ELF-1 (cell line): ENCODE measurements at places on chromosomes 2 and 18.

GRCh38 chr2:240622531-240623235, 2.6 kb upstream of the GPR35 start:
- DNase-seq: no peak

DNA sequence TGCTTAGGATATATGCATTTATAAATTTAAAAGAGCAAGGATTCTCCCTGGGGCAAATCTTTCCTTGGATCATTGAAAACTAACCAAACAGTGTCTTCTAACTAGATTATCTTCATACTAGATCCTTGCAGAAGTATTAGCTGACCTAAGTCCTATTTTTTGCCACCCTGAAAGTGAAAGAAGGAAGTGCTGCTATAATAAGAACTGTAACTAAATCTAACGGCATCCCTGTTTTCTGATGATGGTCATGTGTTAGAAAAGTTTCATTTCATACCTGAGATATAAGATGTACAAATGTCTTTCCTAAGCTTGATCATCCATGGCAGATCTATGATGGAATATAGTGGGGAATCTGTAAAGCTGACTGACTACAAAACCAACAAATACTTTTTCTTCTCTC, 102.7 kb downstream of the MAP2 start:
- no peak for DNase-seq

GRCh38 chr2:149410701-149411484, 80.5 kb downstream of the LYPD6 start:
- no peak for DNase-seq

GRCh38 chr18:3388980-3389379, 61.0 kb upstream of the TGIF1 start:
- DNase-seq: no peak

DNA sequence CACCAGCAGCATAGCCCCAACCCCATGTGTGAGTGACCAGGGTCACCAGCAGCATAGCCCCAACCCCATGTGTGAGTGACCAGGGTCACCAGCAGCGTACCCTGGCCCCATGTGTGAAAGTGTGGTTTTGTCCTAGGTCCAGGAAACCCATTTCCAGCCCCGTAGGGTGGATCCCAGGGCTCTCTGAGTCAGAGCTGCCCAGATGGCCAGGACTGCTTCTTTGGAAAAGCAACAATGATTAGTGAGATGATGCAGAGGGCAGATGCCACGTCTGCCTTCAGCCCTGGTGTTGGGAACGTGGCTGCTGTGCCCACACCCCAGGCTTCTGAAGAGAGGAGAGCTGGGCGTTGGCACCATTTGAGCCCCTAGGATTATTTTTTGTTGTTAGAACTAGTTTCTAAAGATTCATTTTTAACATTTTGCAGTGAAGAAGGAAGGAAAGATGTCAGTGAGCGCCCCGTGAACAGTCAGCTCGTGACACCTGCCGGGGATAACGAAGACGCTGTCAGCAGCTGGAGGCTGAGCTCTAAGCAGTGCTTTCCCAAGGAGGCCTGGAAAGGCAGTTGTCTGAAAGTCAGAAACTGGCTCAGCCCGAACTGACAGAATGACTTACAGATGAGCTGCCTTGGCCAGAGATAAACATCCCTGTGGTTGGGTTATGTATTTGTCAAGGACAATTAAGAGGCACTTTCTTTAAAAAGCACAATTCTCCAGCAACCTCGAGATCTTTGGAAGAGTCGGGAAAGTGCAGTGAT, 32.1 kb upstream of the KCNG2 start:
- DNase-seq: no peak

- no peak for DNase-seq
Measured at GRCh38 chr18:74310411-74310810, 5.2 kb upstream of the C18orf63 start.

DNA sequence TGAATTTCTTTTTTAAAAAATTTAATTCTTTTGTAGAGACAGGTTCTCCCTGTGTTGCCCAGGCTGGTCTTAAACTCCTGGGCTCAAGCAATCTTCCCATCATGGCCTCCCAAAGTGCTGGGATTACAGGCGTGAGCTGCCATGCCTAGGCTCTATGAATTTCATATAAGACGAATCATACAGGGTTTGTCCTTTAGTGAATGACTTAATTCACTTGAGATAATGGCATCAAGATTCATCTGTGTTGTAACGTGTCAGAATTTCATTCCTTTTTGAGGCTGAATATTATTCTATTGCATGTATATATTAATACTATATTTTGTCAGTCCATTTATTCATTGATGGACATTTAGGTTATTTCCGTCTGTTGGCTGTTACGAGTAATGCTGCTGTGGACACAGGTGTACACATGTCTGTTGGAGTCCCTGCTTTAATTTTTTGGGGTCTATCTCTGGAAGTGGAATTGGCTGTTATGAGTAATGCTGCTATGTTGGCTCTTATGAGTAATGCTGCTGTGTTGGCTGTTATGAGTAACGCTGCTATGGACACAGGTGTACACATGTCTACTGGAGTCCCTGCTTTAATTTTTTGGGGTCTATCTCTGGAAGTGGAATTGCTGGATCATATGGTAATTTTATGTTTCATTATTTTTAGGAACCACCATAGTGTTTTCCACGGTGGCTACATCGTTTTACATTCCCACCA, 210.6 kb downstream of the CAMKMT start:
- DNase-seq: no peak

DNA sequence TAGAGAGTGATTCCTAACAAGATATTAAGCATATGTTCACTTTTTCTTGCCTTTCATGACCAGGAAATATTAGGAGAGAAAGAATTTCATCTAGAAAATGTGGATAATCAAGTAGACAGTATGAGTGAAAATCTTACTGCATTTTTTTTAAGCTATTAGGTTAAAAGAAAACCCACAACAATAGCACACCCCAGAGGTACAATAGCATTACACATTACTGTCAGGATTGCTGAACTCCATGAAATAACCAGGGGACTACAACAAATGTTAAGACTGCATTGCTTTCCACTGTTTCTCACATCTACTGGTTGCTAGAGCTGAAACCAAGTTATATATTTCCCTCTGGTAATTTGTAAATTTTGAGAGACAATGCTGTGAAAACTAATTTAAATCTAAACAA, 33.7 kb downstream of the KLF7 start:
- no peak for DNase-seq

DNA sequence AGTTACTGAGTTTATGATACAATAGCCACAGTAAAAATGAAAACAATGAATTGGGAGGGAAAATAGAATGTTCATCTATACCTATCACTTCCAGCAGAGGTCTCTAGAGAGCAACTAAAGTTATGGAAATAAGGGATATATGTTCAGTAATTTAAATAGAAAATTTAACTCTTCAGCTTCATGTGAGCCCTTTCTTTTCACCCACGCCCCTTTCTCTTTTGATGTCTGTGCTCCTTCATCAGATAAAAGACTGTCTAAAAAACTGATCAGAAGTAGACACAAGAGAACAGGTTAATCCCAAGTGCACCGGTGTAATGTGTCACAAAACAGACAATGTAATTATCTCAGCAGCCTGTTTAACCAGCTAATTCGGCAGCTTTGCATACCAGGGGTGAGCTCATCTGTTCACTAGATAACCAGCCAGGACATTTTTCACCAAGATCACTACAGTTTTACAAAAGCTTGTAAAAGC, 238.5 kb upstream of the ERBB4 start:
- DNase-seq: peak; percentile 52

- no peak for DNase-seq
Measured at GRCh38 chr2:204645018-204645773, 99.9 kb downstream of the PARD3B start.

- peak; percentile 46 for DNase-seq
Measured at GRCh38 chr18:76451396-76452331, 43.4 kb downstream of the ZNF516 start.

DNA sequence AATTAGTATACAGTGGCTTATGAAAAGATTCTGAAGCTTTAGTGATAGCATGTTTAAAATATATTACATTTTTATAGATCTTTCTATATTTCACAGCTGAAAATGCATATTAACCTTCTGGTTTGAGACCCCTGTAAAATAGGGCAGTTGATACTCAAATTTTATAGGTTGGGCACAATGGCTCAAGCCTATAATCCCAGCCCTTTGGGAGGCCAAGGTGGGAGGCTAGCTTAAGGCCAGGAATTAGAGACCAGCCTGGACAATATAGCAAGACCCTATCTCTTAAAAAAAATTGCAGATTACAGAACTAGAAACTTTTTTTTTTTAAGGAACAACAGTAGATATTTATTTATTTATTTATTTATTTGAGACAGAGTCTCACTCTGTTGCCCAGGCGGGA, 31.2 kb downstream of the NBEAL1 start:
- no peak for DNase-seq

GRCh38 chr2:41950666-41950960, 97.2 kb upstream of the PKDCC start:
- DNase-seq: peak; percentile 90

DNA sequence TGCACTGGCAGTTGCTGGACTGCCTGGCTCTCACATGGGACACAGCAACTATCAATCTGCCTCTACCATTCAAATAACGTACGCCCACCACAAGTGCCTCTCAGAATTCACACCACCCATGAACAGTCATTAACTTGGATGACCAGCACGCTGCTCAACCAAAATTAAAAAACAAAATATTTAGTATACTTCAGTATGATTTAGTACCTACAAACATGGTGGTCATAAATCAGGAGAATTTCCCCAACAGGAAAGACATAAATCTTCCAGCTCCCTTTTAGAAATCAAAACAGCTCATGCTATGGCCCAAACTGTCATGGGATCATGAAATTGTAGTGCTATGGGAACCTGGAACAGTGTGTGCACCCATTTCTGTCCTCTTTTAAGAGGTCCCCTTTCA, 317.4 kb upstream of the ETAA1 start:
- no peak for DNase-seq

DNA sequence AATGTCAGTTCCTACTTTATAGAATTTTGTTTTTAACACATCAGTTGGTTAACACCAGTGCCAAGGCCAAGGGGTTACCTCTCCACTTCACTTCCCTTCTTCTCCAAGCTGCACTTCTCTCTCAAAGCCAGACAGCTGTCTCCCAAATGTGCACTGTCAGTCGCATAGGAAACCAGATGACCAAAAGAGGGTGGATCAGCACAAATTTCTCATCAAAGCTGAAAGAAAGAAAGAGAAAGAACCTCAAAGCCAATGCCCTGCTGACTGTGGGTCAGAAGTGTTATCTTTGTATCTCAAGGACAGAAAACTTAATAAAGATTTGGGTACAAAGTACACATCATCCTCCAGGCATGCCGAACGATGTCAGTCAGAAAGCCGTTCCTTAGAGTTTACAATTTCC, 32.2 kb downstream of the SPATS2L start:
- no peak for DNase-seq

GRCh38 chr2:32910883-32911598, 35.7 kb upstream of the LTBP1 start:
- DNase-seq: no peak

- DNase-seq: no peak
Measured at GRCh38 chr2:16496426-16497388, 168.9 kb downstream of the CYRIA start.

DNA sequence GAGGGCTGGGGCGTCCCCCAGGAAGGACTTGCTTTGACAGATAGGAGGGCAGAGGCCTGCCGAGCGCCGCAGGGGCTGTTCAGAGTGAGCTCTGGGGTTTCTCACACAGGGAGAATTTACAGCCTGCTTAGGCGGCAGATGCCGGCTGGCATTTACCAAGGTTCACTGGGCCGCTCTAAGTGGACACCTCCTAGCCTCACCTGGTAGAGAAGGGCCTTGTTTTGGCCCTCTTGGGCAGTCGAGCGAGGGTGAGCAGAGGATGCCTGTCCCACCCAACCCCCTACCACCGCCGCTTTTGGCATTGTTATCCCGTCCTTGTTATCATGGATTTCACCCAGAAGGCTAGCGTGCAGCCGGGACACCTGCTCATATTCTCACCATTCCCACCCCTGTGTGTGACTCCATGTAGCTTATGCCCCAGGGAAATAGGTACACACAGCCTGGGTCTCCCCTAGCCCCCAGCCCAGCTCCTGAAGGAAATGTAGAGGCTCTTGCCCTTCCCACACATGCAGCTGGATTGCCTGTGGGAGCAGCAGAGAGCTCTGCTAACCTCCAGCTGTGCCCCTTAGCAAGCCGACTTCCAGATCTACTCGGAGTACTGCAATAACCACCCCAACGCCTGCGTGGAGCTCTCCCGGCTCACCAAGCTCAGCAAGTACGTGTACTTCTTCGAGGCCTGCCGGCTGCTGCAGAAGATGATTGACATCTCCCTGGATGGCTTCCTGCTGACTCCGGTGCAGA, 52.4 kb downstream of the FAM168B start:
- peak; percentile 62 for DNase-seq

GRCh38 chr2:69213201-69213600, 173.8 kb downstream of the GFPT1 start:
- DNase-seq: no peak

DNA sequence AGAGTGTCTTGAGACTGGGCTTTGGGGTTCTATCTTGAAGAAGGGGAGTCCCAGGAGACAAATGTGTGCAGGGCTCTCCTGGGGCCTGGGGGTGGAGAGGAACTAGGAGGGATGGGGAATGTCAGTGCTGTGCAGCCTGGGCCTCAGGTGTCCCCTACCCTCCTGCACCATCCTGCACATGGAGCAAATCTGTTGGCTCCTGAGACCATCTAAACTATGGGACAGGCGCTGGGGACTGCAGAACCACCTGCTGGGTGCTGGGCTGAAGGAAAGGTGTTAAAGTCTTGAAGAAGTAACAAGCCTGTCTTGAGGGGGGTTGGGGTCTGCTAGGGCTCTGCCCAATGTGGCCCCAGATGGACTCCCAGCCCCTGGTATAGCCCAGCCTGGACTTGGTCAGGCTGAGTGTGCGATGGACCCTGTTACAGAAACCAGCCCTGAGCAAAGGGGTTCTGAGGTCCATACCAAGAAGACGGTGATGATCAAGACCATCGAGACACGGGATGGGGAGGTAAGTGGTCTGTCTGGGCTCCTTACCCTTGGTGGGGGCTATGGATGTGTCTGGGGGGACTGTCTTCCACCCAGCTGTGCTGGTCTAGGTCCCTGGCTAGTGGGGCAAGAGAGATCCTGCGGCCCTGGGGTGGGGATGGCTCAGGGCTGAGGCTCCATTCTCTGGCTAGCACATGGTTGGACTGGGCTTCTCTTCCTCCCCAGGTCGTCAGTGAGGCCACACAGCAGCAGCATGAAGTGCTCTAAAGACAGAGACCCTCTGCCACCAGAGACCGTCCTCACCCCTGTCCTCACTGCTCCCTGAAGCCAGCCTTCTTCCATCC, 7.3 kb downstream of the DES start:
- no peak for DNase-seq

GRCh38 chr2:62361964-62362363, 144.0 kb downstream of the TMEM17 start:
- no peak for DNase-seq

DNA sequence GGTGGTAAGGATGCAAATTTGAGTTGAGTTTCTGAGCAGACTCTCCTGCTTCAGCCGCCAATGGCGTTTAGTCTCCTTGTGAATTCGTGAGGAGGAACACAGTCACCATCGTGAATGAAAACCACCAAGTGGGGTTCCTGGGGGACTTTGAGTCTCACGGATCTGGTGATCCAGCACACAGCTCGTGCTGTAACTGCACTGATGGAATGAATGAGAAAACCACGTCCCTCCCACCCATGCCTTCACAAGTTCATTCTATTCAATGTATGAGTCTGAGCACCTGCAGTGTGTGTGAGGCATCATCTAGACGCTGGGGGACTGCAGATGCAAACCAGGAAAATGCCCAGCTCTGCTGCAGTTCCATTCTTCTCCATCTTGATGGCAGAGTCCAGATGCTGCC, 127.9 kb downstream of the PIEZO2 start:
- no peak for DNase-seq

GRCh38 chr2:158529379-158530259, 72.9 kb downstream of the PKP4 start:
- DNase-seq: no peak

- DNase-seq: no peak
Measured at GRCh38 chr2:96256611-96257113, 9.1 kb downstream of the TMEM127 start.

- DNase-seq: no peak
Measured at GRCh38 chr2:54602736-54603322, 120.6 kb upstream of the EML6 start.
